ENCODE measurements at places on chromosomes 2 and 18.

- DNase-seq, result peak; percentile 65
Measured at GRCh38 chr2:152890736-152891135, 172.3 kb downstream of the ARL6IP6 start.

GRCh38 chr2:230942920-230943896, 18.2 kb upstream of the GPR55 start:
- no peak for DNase-seq

- no peak for DNase-seq
Measured at GRCh38 chr2:39290433-39290832, 46.7 kb upstream of the CDKL4 start.

DNA sequence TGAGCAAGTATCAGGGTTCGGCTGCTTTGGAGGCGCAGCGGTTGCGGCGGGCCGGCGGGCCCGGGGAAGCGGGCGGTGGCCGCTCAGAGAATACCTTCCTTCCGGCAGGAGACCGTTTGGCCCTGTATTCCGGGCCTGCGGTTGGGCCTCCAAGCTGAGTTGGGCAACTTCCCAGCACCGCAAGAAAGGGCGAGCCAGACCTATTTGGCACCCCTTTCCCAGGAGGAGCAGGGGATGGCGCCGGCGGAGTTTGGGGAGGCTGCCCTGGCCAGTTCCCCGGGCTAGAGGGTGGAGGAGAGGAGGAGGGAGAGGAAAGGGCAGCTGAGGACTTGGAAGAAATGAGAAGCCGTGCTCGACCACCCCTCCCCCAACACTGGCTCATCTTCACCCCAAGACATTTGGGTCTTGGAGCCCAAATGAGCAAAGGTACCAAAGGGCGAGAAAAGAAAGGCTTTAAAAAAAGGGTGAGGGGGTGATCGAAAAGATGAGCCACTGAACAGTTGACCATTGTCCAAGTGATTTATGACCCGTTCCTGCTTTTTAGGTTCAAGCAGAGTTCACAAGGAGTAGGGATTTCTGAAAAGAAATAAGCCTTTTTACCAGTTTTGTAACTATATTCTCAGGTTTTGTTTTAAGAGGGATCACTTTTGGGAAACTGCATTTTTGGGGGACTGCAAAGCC, 8.4 kb downstream of the HOXD3 start:
- DNase-seq, result no peak

DNA sequence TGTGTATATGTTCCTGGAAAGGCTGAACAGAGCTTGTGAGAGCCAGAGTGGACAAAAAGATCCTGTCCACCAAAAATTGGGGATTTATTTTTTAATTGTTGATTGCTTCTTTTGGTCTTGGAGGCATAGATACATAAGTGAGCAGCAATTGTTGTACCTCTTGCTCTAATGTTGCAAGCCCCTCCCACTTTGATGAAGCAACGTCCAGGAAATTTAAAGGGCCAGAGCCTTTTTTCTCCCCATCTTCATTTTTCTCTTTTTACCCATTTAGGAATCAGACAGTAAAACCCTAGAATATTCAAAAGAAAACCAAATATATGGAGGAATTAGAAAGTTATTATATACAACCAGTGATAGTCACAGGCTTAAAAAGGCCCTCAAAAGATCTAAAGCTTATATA, 871.8 kb upstream of the NRXN1 start:
- DNase-seq, result no peak

GRCh38 chr2:198117406-198118041, 313.1 kb downstream of the PLCL1 start:
- DNase-seq, result no peak

- no peak for DNase-seq
Measured at GRCh38 chr2:85702800-85703199, 8.6 kb downstream of the GNLY start.

GRCh38 chr2:234377761-234378391, 119.0 kb downstream of the ARL4C start:
- DNase-seq, result no peak

DNA sequence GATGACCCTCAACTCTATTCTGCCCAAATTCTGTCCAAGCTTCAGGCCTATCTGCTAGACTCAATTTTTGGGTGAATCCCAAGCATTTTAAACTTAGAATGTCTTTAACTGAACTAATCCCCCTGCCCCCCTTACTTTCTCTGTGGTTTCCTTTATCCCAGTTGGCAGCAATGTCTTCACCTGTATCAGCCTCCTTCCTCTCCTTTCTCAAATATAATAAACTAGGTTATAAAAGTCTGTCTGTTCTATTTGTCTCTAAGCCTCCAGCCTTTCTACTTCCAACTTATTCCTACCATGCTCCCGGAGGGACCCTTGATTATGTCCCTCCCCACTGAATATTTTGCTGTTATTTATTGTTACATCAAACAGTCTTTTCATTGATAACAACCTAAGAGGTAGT, 375.5 kb upstream of the TRIB2 start:
- DNase-seq, result no peak

DNA sequence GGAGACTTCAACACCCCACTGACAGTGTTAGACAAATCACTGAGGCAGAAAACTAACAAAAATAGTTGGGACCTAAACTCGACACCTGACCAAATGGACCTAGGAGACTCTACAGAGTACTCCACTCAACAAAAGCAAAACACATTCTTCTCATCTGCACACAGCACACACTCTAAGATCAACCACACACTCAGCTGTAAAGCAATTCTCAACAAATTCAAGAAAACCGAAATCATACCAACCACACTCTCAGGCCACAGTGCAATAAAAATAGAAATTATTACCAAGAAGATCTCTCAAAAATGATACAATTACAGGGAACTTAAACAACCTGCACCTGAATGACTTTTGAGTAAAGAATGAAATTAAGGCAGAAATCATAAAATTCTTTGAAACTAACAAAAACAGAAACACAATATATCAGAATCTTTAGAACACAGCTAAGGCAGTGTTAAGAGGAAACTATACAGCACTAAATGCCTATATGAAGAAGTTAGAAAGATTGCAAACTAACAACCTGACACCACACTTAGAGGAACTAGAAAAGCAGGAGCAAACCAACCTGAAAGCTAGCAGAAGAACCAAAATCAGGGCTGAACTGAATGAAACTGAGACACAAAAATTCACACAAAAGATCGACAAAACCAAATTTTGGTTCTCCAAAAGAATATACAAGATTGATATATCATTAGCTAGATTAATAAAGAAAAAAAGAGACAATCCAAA, 46.3 kb downstream of the RTTN start:
- DNase-seq, result no peak

DNA sequence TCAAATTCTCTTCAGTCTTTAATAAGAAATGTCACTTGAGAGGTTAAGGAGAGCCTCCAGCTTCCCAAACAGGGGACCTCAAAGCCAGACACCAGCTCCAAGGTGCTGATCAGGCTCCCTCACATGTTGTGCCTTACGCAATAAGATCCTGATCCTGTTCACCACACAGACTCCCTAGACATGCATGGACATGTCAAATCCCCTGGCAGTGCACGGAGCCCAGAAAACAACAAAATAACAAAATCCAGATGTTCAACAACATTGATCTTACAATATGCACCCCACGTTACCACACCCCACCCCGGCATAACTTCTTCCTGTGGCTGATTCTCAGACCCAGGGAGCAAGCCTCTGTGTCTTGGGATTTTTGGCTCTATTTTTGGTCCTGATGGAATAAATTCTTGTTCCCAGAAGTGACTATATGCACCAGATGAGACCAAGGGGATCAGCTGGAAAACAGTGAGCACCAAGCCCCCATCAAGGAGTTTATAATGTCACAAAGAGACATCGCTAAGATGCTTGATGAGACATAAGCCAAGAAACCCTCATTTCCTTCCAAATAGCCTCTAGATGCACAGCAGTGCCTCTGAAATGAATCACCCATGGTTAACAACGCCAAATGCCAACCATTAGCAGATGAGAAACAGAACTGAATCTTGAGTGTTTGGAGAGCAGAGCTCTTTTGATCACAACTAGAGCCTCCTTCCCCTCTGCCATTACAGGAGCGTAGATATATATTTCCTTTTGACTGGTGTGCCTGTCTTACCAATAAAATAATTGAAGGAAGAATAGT, 198.2 kb downstream of the PRKCE start:
- DNase-seq, result no peak

GRCh38 chr2:167127135-167127534, 238.9 kb downstream of the XIRP2 start:
- DNase-seq, result peak; percentile 2

GRCh38 chr2:157046396-157046795, 211.1 kb upstream of the GALNT5 start:
- no peak for DNase-seq

- DNase-seq, result no peak
Measured at GRCh38 chr2:223901311-223901710, 43.8 kb downstream of the WDFY1 start.

- DNase-seq, result no peak
Measured at GRCh38 chr2:159349674-159350299, 63.3 kb upstream of the WDSUB1 start.

- no peak for DNase-seq
Measured at GRCh38 chr2:86790676-86791572, at the start of gene CD8A. TSS of gene CD8A (minus strand) at chr2:86790913. CDS start at chr2:86790825, 88 bp downstream.

DNA sequence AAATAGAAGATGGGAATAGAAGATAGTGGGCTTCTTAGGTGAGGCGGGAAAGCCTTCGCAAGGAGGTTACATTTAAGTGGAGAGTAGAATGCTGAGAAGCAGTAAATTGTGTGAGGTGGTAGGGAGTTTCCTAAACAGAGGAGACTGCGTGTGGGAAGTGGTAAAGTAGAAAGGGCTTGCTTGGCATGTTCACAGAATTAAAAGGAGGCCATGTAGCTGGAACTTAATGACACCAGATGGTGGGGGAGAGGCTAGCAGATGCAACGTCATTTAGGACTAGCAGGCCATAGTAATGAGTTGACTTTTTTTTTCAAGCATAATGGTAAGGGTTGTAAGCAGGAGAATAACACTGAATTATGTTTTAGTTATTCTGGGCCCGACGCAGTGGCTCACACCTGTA, 13.0 kb upstream of the RTN4 start:
- no peak for DNase-seq

- DNase-seq, result no peak
Measured at GRCh38 chr2:113675875-113676274, 48.8 kb downstream of the RABL2A start.

DNA sequence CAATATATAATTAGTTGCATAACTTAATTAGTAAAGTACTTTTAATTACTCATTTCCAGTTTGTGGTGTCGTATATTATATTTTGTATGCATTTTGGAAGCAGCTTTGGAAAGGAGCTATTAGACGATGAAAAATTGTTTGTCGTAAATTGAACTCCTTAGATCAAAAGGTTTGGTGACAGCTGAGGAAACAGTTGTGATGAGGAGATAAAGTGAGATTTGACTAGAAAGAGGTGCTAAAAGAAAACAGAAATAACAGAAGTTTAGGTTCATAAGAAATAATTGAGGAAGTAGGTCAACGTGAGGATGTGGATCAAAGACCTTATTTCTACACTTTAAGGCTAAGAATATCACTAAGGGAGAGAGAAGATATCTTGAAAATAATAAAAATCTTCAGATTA, 141.9 kb upstream of the NETO1 start:
- no peak for DNase-seq

DNA sequence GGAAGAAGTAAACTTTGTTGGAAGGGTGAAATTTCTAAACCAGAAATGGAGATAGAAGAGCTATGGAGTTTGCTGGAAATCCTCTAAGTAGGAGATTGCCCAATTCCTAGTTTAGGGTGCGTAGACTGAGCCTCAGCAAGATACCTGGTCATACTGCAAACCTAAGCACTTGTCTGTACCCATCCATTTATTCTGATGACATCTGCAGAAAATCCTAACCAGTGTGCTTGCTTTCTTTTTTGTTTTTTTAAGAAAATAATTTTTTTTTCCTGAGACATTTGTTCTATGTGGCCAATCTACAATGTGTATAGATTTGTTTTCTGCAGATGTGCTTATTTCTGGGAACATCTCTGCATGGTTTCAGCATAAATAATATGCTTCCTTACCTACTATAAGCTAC, 144.7 kb downstream of the LYPD6B start:
- DNase-seq, result no peak

DNA sequence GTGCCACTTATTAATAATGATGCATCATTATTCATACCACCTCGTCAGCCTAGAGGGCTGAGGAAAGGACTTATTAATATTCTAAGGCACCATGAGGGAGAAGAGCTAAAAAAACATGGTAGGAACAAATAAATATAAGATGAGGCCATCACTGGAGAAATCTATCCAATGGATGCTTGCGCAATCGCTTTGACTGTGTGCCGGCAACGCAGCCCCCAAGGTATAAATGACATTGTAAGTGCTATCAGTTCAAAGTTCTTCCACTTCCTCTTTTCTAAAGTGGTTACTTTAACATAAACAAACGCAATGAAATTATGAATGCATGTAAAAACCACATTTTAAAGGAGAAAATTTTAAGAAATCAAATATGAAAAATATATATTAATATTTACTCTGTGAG, 164.6 kb downstream of the EIPR1 start:
- no peak for DNase-seq

DNA sequence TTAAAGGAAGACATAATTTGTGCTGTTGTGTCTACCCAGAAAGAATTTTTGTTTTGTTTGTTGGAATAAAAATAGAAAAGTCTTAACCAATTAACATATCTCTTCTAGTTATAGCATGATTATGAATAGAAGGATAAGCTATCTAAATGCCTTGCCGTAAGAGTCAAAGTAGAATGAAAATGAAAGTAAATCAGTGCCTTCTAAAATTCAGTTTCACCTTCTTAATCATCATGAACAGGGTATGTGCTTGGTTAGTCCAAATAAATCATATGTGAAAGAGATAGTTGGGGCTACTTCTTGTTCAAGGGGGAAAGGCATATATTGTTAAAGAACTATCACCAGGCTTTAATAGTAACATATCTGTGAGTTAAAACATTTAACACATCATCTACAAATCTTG, 91.5 kb downstream of the GULP1 start:
- no peak for DNase-seq

GRCh38 chr2:58046335-58046584, 346 bp upstream of the VRK2 start:
- no peak for DNase-seq

- DNase-seq, result peak; percentile 65
Measured at GRCh38 chr2:119367472-119368099, 809 bp downstream of the DBI start.

- DNase-seq, result no peak
Measured at GRCh38 chr2:18829251-18829902, 240.0 kb upstream of the NT5C1B start.

DNA sequence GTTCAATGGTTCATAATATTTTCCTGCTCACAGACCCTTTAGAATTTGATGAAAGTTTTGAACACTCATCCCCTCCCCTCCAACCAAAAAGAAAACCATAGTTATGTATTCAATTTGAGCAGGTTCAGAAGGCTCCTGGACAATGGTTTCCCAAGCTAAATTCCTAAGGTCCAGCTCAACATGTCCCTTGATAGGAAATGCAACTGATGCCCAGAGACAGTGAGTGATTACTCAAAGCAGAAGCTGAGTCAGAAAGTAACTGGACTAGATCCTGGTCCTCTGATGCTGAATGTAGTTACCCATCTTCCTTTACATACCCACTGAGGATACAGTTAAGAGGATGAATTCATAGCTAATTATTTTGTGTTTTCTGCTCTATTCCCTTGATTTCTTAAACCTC, 218.9 kb upstream of the NCKAP5 start:
- no peak for DNase-seq

DNA sequence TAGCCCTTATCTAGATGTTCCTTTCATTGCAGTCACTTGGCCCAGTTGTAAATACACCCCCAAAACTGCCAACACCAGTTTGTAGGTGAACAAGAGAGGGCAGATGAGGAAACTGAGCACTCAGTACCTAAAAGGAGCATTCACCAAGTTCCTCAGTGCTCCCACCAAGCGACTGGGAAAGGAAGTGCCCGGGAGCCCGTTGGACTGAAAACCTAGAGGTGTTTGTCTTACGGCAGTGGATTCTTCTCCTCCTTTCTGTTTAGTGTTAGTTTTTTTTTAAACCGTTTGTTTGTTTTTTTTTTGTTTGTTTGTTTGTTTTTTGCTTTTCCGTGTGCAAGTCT, 43.3 kb downstream of the SOX11 start:
- DNase-seq, result no peak

Measured in NCI-H1417 (cell line).